Activated naive CD4-positive, alpha-beta T cell treated with anti-CD3 and anti-CD28 coated beads, Interleukin-2, amount 50 U/mL, for 72 hours (primary cell): ENCODE measurements at places on chromosomes 11 and 22.

- DNase-seq: no peak
Observed at GRCh38 chr22:26095256-26095956, 73.9 kb upstream of the SEZ6L start.

DNA sequence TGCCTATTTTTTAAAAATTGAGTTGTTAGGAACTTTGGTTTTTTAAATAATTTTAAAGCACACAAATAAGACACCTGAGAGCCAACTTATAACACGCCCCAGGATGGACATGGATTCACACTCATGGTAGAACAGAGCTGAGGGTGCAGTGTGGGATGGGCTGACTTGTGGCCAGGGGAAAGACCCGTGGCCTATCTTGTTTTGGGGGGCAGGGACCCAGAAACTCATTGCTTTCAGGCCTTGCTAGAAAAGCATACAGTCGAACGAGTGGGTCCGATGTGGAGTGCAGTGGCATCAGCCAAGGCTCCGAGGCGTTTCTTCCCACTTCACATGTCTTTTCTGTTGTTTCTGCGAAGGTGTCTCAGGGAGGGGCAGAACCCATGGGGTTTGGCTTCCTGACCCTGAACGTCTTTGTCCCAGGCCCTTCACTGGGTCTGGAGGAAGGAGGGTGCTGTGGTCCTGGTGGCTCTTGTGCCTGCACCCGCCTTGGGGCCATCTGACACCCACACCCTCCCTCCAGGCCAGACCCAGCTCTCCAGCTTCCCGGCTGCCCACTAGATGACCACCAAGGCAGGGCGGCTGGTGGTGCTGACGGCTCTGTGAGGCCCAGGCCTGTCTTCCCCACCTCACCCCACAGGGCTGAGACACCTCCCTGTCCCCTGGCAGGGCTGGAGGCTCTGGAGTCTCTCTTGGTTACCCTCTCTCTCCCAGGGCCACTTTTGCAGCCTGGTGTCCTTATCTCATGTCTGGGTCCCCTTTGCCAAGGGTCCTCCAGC is 120.8 kb downstream of the KCNQ1 start:
- DNase-seq: no peak

DNA sequence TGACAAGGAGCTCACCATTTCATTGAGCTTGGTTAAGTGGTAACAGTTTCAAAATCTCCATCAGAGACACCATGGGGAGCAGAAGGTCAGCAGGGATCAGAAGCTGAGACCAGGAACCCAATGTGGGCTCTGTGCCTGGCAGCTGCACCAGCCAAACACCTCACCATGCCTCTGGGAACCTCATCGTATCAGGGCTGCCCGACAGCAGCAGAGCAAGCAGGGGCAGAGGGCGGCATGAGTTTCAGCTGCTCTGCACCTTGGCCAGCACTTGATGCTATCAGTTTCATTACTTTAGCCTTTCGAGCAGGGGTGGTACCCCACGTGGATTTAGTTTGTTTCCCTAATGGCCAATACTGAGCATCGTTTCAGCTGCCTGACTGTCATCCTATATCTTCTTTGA is 77.8 kb downstream of the DGCR2 start:
- no peak for DNase-seq

GRCh38 chr11:130370845-130371590 is 56.3 kb upstream of the ZBTB44 start:
- no peak for DNase-seq

DNA sequence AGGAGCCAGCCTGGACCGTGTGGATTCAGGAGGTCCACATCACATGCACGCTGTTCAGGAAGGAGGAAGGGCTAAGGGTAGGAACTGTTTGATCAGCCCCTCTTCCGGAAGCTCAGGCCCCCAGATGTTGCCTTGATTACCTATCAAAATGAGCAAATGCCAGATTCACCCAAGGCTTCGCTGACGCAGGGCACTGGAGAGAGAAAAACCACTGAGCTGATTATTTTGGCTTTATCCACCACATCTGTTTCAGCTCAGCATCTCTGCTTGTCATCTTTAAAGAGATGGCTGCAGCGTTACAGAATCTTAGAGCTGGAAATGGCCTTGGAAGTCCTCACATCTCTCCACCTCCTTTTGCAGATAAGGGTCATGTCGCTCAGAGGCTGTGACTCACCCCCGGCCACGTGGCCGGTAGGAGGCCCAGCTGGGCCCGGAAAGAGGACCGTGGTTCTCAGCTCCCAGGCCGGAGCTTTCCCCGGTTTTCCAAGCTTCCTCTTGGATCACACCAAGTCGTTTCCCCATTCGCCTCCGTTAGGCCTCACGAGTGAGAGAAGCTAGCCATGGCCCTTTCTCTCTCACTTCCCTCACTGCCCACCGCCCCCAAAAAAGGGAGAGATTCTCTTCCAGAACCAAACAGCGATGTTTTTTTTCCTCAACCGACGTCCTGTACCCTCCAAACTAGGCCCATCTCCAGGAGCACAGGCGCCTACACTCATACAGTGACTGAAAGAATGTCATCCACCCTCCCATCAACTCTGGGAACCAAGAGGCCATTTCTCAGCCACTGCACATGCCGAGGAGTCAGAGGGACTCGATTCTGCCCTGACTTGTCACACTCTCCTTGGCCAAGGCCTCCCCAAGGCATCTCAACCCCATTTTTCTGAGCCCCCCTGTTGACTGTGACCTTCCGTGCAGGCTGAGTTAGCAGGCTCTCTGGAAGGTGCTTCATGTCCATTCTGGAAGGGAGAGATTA is 37.6 kb downstream of the LIF start:
- DNase-seq: no peak

- no peak for DNase-seq
Observed at GRCh38 chr11:64558065-64558745, 32.8 kb upstream of the SLC22A12 start.
